ENCODE measurements at places on chromosomes 12 and 14.
A peak's percentile ranks its signal among the peaks of the same experiment; 100 is the strongest.

GRCh38 chr12:102024765-102025164 lies 37.0 kb downstream of the WASHC3 start:
- DNase-seq: no peak

DNA sequence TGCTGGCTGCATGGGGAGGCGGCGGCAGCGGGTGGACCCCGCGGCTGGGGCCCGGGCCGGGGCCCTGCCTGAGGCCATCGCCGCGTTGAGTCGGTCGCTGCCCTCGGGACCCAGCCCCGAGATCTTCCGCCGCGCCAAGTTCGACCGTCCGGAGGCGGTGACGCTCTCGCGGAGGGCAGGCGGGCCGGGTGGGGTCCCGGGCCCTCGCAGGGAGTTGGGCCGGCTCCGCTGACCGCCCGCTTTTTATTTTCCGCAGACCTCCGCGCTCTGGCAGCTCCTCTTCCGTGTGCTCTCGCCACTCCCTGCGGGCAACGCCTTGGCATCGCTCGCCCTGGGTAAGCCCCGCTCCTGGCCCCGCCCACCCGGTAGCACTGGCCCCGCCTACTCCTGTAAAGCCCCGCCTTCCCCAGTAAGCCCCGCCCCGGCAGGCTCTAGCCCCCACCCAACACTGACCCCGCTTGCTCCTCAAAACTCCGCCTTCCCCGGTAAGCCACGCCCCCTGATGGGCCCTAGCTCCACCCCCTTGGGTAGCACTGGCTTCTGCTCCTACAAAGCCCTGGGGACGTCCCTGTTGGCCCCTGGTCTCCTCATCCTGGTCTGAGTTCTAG lies 424 bp downstream of the TEDC1 start:
- DNase-seq: peak; percentile 44

GRCh38 chr12:44000309-44000952 lies 164.6 kb downstream of the TMEM117 start:
- DNase-seq: peak; percentile 17

GRCh38 chr14:73777420-73777819 lies 63.2 kb upstream of the PNMA1 start:
- no peak for DNase-seq

- DNase-seq: no peak
Measured at GRCh38 chr12:100443434-100443833, 30.2 kb upstream of the NR1H4 start.

DNA sequence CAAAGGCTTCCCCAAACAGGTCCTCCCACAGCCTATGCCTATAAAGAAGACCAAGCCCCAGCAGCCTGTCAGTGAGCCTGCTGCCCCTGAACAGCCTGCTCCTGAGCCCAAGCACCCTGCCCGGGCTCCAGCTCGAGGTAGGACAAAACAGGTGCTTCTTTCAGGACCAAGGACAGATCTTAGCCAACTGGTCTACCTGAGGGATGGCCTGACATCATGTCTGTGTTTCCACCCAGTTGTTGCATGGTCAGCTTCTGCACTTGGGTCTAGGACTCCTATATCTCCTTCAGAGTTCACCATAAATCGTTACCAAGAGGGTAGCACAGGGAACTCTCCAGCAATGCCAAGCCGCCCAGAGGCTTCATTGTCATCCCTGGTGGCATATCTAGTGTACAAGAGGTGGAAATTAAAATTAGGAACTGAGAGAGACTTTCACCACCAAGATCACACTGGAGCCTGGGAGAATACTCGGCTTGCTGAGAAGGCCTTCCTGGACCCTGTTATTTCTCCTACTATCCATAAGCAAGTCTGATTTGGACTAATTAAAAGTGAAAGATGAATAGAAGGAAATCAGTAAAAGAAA lies 38.2 kb upstream of the OAS1 start:
- DNase-seq: no peak

GRCh38 chr12:15996948-15997347 lies 85.8 kb downstream of the DERA start:
- DNase-seq: no peak

DNA sequence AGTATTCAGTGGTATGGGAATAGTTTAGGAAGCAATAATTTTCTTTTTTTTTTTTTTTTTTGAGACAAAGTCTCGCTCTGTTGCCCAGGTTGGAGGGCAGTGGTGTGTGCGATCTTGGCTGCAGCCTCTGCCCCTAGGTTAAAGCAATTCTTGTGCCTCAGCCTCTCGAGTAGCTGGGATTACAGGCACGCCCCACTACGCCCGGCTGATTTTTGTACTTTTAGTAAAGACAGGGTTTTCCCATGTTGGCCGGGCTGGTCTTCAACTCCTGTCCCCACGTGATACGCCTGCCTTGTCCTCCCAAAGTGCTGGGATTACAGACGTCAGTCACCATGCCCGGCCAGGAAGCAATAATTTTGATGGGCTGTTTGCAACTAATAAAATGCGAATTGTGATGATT lies 62.1 kb downstream of the ATG14 start:
- no peak for DNase-seq

- DNase-seq: peak; percentile 76
Measured at GRCh38 chr14:102209224-102209966, 69.7 kb downstream of the WDR20 start.

DNA sequence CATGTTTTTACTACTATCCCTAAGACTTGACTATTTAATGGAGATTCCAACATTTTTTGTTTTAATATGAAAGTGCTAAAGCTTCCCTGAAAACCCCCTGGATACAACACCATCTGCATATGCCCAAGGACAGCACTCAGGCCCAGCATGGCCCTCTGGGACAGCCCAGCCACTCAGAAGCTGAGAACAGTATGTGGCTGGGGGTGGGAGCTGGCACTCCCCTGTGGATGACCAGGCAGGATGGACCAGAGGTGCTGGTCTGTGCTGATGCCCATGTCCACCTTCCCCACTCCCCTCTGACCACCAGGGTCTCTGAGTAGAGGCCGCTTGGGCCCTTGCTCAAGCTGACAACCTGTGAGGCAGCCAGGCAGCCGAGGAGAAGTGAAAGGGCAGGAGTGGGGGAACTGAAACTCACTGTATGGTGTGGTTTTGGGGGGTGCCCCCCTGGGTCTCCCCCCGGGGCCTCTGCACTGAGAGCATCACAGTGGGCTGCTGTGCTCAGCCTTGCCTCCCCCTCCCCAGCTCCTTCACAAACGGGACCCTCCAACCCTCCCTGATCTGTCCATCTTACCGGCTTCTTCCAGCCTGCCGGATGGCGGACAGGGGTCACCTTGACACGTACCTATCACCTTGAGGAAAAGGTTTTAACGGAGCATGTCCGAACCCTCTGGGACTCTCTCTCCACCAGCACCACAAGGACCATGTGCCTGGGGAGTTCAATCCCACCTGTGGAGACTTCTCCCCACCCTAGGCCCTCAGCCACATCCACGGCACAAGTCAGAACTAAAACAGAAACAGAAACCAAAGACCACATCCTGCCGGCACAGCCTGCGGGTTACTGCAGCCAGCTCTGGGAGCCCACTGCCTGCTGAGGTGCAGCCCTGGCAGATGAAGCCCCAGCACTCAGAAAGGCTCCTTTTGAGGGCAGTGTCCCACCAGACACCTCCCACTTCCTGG lies at the start of gene TMEM229B:
TSS of gene TMEM229B (minus strand) at position 785 of the 957 bp plus-strand sequence. CDS start 14,798 bp downstream, outside the sequence.
- DNase-seq: no peak

- DNase-seq: no peak
Measured at GRCh38 chr14:34222867-34223266, 239.2 kb downstream of the SPTSSA start.

GRCh38 chr12:110906985-110907384 lies 13.4 kb downstream of the MYL2 start:
- no peak for DNase-seq

DNA sequence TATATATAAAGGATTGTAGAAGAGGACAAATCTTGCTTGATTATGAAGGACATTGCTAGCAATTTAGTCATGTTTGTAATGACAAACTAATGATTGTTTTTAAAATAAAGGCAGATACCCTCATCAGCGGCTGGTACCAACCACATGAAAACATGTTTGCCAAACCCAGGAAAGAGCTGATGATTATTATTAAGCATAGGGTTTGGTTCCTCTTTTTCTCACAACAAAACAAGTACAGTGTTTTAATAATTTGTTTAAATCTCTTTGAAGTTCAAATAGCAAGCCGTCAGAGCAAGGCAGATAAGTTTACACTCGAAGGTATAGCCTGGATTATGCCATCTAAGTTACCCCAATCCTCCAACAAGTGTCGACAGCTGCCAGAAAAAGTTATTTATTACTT lies 5.3 kb upstream of the SINHCAF start:
- no peak for DNase-seq

DNA sequence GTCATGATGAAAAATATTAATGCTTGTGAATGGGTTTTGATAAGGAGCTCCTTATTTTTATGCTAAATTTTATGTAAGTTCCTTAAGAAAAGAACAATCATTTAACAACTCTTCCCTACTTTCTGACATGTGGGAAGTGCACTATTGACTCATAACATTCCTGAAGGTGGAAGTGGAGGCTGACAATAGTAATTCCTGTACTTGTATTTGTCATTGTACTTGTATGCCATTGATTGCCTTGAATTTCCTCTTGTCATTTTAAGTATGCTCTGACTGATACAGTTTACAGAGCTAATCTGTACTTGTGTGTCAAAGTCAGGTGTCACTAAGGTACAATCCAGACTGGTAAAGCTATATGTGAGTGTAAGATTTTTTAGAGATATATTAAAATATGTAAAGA lies 440.0 kb downstream of the SLC16A7 start:
- peak; percentile 48 for DNase-seq

DNA sequence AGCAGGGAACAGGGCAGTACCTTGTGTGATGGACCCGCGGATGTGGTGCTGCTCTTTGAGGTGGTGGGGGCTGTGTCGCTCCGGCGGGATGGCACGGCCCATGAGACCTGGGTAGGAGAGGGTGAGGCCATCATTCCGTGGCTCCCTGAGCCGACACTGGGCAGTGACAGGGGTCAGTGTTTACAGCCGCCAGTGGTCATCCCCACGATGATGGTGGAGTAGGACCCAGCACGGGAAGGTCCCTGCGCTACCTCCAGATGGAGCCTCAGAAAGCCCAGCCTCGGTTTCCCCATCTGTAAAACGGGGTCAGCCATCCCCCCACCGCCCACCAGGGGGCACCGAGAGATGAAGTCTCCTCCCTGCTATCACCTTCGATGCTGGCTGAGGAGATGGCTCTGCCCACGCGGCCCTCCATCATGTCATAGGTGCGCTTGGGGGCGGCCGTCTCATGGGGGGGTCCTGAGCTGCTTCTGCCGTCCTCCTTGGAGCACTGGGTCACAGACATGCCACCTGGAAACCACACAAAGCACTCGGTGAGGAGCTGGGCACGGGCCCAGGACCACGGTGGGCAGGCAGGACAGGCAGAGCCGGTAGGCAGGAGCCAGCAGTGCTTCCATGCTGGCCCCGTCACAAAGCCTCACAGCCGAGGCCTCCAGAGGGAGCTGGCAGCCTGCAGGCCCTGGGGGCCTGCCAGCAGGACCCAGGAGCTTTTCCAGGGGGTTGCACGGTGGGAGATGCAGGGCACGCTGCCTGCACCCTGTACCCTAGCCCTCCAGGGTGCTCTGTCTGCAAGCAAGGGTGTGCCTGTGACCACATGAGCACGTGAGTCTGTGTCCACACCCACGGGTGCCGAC lies 53.1 kb downstream of the RFLNA start:
- no peak for DNase-seq

DNA sequence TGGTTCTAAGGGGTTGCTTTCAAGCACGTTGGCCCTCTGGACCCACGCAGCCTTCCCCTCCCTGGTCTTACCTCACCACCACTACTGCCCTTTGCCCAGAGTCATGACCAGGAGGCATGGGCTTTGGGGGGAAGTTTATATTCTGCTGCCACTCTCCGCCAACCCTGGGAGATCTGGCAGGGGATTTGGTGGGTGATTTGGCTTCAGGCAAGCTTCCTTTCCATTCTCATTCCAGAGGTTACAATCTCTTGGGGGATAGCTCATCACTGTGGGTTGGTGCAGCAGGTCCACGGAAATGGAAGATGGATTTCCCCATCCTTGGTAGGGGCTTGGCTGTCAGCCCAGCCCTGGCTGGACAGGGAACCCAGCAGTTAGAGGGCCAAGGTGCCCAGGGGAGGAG lies 6.3 kb downstream of the PAH start:
- DNase-seq: no peak

DNA sequence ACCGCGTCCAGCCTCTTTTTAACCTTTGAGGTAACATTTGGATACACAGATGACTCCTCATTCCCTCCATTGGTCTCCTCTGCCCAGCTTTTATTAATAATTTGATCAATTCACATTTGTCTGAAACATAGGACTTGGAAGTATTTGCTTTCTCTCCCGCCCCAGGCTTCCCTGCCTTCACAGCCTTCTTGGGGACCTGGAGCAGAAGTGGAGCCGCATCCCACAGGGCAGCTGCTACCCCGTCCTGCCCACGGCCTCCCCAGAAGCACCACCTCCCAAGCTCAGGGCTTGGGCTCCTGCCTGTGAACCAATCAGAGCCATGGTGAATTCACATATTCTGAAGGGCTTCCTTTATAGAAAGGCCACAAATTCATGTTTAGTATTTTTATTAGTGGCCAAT lies 97.6 kb downstream of the PIWIL1 start:
- no peak for DNase-seq

DNA sequence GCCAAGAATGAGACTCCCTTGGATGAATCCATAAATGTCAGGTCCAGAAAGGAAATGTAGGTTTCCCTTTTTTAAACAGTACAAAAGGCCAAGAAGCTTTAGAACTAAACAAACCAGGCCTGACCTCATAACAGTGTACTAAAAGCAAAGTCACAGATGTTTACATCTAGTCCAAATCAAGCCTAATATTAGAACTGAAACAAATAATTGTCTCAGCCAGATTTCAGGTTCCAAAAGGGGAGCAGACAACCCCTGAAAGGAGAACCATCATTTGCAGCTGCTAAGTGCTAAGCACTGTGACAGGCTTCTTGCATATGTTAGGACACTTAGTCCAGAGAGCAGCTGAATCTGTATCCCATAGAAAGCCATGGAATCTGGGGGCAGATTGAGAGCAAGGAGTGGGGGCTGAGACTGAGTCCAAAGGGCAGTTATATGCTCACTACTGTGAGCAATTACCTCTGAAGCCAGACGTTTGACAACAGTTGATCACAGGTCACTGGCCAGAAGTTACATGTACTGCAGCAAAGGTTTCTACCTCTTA lies 90.1 kb downstream of the STXBP6 start:
- no peak for DNase-seq

DNA sequence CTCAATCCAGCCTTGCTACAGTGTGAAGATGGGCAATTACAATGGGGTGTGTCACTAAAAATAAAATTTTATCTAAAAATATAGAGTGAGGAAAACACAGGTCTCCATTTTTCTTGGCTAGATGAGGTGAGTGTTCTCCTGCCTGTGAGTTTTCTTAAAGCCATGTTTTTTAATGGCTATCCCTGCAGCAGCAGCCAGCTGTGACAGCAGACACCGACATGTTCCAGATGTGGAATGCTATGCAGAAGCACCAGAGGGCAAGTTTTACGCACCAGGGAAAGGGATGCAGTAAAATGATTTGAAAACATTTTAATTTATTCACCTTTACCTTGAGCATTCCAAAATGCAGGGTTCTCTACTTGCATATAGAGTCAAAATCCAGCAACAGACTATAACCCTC lies 577.0 kb upstream of the STXBP6 start:
- DNase-seq: no peak

- no peak for DNase-seq
Measured at GRCh38 chr12:110373425-110373824, 30.1 kb downstream of the ANAPC7 start.

GRCh38 chr12:131454418-131455217 lies 256.3 kb upstream of the SFSWAP start:
- no peak for DNase-seq

All from kidney glomerular epithelial cell (primary cell).